CD4-positive, alpha-beta T cell treated with Interferon alpha-2 for 1 hour (primary cell): ENCODE measurements at places on chromosomes 7 and 10.

DNA sequence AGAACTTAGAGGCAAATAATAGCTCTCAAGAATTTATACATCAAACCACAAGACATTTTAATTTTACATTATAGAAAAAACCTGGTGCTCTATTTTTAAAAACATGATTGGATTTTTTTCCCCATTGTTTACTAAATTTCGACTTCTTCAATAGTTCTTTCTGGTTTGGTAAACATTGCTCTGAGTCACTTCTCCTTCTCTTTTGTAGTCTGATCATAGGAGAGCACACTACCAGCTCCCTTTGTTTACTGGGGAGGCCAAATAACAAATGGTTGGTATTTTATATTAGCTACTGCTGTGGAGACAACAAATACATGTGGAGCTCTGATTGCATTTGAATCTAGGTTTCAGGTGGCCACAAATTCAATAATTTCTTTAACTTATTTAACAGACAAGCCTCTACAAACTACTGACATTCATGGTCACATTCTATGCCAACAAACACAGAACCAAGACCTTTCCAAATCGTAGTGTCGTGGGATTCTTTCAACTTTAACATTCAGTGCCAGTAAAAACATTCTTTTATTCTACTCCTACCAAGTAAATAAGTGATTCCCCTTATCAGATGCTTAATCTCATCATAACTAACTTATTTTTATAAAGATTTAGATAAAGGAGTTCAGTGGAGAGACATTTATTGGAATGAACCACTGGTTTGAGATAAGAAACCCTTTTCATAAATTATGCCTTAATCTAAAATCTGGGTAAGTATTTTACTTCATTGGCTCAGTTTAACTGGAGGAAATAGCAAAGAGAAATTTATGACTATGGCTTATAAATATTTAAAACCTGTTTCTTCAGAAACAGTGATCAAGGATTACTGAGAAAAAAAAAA lies 17.7 kb upstream of the FXYD4 start:
- no peak for DNase-seq

DNA sequence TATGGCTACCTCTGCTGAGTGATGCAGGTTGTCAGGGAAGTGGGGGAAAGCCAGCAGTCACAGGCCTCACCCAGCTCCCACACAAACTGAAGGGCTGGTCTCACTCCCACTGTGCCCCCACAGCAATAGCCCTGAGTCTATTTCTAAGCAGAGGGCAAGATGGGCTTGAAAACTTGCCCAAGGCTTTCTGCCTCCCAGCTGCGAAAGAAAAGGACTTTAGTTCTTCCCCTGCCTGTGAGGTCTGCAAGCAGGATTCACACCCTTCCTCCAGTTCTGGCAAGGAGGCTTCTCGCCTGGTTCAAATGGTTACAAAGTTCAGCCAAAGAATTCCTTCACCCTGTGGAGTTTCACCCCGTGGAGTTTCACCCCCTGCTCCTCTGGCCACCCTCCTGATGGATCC lies 63.3 kb upstream of the PRLHR start:
- no peak for DNase-seq

DNA sequence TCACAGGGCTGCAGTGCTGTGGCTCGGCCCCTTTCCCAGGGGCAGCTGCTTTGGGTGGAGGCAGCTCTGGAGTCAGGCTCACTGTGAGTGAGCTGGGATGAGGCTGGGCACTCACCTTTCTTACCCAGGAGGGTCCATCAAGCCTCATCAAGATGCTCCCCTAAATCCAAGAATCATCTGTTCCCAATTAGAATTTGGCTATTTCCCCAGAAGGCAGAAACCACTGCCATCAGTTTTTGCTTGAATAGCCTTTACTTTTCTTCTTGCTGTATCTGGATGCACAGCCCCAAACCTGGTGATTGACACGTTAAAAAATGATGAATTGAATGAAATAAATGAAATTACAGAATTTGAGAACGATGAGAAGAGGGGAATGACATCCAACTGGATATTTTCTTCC lies 74.3 kb upstream of the LYZL1 start:
- no peak for DNase-seq

GRCh38 chr10:47277352-47278151 lies 22.4 kb upstream of the GDF10 start:
- DNase-seq: peak; percentile 36

DNA sequence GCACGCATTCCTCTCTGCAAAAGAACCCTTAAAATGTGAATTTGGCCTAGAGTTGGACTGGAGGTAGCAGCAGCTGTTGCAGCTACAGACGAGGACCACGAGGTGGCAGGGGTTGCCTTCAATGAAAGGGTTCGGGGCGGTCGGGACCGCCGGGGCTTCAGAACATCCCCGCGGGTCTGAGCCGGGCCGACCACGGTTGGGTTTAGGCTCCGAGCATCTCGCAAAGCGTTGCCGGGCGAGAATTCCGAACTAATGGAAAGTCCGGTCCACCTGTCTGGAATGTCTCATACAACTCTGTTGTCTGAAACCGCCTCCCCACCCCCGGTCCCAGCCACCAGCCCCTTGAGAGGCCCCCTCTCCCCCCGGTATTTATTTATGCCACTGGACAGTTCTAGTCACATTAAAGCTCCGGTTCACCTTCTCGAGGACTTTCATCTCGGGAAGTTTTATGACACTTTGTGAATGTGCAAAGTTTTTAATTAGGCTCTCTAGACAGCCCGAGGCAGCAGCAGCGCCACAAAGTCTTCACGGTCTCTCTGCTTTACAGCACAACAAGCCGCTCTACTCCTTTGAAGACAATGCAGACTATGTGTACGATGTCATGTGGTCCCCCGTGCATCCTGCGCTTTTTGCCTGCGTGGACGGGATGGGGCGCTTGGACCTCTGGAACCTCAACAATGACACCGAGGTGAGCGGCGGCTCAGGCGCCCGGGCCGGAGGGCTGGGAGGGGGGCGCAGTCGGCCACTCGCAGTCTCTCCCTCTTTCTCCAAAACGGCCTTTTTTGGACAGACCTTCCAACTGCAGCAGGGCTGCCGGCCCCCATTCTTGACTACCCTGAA lies 246.2 kb downstream of the SLC25A13 start:
- DNase-seq: peak; percentile 52

DNA sequence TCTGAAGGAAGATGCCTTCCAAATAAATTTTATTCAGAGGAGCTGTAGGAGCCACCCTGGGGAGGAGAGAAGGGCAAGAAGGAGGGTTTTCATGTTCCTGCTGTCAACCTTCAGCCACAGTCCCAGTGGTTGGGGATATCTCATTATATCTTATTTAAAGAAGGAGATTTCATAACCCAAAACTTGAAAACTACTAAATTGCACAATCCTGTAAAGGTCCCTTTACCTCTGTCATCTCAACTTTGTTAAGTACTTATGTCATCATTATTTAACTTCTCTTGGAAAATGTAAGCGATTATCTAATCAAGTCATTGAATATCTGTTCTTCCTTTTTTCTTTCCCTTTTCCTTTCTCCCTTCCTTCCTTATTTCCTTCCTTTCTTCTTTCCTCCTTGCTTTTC lies 794.5 kb upstream of the IGFBP3 start:
- DNase-seq: no peak

DNA sequence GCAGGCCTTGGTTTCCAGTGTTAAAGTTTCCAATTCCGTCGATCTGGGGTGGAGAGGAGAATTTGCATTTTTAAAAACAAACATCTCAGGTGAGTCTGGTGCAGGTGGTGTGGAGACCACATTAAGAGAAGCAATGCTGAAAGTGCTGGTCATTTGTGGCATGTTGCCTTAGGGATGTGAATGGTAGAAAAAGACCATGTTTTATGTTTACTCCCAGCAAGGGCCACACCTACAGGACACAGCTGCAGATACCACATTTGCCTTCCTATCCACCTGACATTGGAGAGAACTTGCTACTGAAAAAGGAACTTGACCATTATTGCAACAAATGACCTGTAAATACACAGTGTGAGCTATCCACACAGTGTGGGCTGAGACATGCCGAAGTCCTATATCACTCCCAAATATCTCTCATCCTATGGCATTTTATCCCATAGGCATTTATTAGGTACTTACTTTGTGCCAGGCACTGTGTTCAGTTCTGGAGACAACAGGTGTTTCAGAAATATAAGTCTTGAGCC lies 183.1 kb downstream of the NRP1 start:
- no peak for DNase-seq

DNA sequence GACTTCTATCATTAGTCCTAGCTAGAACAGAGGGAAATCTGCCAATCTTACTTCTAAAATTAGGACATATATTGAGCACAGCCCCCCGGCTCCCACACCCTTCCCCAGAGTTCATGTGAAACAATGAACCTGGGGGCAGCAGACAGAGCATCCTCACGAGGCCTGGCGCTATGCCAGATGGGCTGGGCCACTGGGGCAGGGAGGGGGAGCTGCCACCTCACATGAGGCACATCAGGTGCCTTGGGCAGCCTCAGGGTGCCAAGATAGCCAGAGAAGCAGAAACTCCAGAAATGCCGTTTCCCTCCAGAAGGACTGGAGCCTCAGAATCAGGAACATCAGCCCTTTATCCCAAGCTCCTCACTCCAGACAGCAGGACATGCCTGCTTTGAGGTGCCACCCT lies 92.8 kb upstream of the LANCL2 start:
- DNase-seq: no peak

DNA sequence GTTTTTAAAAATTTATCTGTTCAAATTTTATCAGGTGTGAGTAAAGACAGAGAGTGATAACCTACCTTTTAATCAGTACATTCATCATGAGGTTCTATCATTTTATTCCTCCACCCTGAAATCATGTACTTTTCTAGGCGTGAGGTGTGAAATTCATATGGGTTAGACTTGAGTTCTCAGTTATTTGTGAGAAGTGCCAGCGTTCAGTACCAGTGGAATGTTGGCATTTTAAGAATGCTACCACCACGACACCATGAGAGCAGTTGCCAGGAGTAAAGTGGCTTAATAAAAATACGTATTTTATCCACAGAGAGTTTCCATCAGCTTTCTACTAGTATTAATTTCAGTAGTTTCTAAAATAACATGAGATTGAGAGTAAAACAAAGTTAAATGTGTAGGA lies 104.1 kb upstream of the FERD3L start:
- no peak for DNase-seq

GRCh38 chr10:98173260-98173659 lies 38.8 kb downstream of the R3HCC1L start:
- no peak for DNase-seq

DNA sequence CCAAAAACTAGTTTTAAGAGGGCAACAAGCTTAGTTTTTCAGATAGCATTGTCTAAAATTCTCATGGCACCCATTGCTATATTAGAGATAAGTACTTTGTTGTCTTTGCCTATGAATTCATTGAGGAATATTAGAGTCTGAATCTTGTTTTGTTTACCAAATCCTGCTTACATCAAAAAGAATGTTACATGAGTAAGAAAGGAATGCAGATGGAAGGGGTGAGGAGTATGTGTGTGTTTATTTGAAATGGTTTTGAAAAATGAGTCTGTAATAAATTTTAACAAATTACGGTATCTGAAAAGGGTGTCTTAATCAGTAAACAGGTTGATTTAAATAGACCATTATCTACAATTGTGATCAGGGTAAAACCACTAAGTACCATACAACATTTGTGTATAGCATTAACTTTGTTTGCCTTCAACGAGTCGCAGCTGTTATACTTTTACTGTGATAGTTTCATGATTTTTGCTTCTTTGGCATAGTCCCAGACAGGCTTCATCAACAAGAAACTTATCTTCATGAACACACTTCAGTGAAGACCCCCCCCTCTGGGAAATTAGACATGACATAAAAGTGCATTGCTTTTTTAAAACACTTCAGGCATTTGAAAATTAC lies 1183.9 kb upstream of the C7orf33 start:
- DNase-seq: no peak

DNA sequence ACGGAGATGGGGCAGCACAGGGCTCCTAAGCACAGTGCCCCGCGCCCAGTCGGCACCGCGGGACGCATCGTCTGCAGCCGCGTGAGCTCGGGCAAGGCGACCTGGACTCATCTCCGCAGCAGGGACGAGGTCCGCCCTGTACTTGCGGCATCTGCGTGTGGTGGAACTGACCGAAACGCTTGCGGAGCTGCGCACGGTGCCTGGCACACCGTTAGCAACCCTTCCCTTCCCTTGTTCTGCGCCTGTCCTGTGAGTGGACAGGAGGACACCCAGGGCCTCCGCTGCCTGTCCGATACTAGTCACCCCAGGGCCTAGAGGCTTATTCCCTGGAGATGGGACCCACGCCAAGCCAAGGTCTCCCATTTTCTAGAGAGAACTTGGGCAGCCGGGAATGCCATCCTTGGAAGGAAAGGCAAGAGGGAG lies 98.5 kb downstream of the WDR11 start:
- no peak for DNase-seq

DNA sequence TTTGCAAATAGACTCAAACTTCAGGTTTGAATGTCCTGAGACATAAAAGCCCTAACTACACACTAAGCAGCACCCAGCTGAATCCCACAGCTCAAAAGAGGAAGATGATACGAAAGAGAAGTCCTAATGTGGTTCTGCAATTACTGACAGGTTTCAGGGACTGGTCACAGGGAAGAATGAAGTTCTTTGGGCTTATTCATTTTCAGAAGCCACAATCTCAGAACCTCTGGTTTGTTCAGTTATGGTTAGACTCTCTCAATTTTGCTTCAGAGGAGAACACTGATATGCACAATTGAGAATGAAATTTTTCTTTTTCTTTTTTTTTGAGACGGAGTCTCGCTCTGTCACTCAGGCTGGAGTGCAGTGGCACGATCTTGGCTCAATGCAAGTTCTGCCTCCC lies 94.6 kb upstream of the FAM180A start:
- DNase-seq: no peak

- DNase-seq: no peak
Observed at GRCh38 chr7:91598791-91599190, 281.7 kb downstream of the MTERF1 start.

- DNase-seq: no peak
Observed at GRCh38 chr7:155618708-155619633, 25.5 kb upstream of the RBM33 start.

GRCh38 chr7:16189026-16189715 lies 232.2 kb downstream of the CRPPA start:
- DNase-seq: no peak

GRCh38 chr7:114051871-114052331 lies 133.1 kb upstream of the PPP1R3A start:
- DNase-seq: no peak

DNA sequence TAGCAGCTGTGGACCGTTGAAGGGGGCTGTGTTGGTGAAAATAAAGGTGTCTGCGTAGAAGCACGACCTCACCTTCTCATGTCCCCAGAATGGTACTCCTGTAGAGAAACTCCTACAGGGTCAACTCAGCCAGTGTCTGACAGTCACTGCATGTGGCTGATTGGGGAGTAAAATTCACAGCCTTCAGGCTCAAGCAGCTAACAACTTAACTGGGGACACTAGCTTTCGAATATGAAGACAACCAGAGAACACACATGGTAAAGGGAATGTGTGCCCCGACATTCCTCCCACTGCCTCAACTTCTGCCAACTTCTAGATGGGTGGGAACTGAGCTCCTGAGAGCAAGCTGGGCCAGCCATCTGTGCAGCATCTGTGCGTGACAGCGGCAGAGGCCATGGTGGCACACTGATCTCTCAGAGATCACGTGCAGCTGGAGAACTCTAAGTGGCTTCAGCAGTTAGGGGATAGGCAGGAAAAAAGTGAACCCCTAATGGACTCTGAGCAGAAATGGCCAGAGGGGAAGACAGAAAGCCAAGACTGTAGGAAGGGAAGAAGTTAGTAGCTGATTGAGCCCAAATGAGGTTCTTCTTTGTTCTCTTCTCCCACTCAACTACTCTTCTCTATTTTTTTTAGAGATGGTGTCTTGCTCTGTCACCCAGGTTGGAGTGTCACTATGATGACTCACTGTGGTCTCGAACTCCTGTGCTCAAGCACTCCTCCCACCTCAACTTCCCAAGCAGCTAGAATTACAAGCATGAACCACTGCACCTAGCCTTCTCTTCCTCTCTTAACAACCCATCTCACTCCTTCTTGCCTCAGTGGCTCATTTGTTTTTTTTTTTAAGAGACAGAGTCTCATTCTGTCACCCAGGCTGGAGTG lies 280.8 kb downstream of the ZEB1 start:
- DNase-seq: no peak
